HT-29 (cell line): ENCODE measurements at places on chromosomes 7 and 10. TPM values are rescaled to one million over a fixed set of nuclear protein-coding genes. Genes with fewer than 3 reads are reported as not detected.

GRCh38 chr10:69317626-69318105, 39.4 kb downstream of the HK1 start:
- DNase-seq, result peak; percentile 70

PARD3 gene
- 24.3 and 29.1 TPM in 2 replicates for total RNA-seq

SUN3 gene
- total RNA-seq, result not detected in 2 replicates

PFKP gene
- total RNA-seq, result 178 and 185 TPM in 2 replicates

ITPRID1 gene
- total RNA-seq, result 0.05 TPM in 1 of 2 replicates, not detected in the other
